Right forelimb (tissue), 1 donor: ENCODE measurements at places on chromosomes 12 and 14.
A peak's percentile ranks its signal among the peaks of the same experiment; 100 is the strongest.

DNA sequence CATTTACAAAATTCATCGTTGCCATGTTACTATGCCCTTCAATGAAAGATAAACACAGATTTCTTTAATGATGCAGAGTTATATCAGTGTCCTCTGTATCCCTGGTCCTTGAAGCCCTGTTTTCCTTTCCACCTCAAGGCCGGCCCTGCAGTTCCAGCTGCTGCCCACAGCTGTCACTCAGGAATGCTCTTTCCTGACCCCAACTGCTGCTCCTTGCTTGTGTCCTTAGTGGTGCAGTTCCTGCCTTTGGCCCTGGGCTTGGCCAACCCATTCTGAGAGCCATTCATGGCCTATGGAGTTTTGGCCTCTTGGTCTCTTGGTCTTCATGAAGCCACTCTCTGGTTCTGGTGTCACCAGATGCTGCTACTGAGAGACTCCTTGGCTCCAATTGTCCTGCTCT is 93.1 kb downstream of the GAS2L3 start:
- no peak for DNase-seq

- no peak for DNase-seq
Measured at GRCh38 chr12:12091977-12092663, 21.4 kb downstream of the BCL2L14 start.

DNA sequence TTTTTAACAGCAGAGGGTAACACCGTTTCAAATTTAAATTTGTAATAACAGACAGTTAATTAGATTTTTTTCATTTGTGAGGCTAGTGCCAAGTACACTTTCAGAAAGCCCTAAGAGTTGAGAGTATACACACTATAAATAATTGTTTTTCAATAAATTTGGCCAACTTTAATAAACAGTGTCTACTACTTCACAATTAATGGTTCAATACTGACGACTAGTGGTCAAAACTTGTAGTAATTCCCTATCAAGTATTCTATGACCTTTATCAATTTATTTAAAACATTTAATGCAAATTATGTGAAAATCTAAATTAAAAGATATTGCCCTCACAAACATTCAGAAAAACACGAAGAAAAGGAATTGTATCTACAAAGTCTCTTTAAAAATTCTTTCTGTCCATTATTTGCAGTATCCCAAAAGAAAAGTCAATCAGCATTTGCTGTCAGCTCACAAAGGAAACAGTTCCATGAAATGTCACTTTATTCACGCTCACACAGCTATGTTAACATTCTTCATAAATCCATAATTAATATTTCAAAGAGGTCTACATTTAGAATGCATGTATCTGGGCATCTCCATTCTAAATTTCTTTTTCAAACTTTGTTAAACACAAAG is 91.2 kb downstream of the CEP128 start:
- DNase-seq: no peak

- DNase-seq: no peak
Measured at GRCh38 chr12:31796270-31796951, 67.6 kb upstream of the AMN1 start.

- DNase-seq: no peak
Measured at GRCh38 chr14:105257464-105257863, 9.1 kb downstream of the BTBD6 start.

DNA sequence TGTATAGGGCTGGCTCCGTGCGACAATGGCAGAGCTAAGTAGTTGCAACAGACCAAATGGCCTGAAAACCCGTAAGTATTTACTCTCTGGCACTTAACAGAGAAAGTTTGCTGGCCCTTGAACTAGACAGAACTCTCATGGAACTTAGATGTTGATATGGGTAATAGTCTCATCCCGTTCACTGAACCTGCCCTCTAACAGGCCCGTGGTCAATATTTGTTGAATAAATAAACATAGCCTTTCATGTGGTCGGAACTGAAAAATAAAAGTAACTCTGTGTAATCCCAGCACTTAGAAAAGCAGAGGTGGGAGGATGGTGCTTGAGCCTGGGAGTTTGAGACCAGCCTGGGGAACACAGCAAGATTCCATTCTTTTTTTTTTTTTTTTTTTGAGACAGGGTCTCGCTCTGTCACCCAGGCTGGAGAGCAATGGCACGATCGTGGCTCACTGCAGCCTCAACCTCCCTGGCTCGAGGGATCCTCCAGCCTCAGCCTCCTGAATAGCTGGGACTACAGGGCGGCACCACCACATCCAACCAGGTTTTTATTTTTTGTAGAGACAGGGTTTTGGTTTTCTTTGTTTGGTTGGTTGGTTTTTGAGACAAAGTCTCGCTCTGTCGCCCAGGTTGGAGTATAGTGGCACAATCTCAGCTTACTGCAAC is 29.7 kb downstream of the KDM2B start:
- no peak for DNase-seq

DNA sequence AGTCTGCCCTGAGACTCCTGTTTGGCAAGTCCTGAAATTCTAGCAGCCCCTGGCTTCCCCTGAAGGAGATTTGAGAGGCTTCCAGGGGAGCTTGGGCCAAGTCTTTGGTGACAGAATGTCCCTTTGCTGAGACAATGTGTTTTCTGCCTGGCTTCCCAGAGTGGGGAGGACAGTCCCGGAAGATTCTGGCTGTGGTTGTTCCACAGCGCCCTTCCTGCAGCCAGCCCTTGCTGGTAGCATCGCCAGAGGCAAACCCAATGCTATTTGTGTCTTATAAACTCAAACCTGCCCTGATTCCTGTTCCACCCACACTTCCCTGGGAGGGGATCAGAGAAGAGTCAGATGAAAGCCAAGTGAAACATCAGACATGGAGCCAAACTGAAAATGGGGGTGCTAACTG is 56.4 kb upstream of the OAS1 start:
- no peak for DNase-seq

DNA sequence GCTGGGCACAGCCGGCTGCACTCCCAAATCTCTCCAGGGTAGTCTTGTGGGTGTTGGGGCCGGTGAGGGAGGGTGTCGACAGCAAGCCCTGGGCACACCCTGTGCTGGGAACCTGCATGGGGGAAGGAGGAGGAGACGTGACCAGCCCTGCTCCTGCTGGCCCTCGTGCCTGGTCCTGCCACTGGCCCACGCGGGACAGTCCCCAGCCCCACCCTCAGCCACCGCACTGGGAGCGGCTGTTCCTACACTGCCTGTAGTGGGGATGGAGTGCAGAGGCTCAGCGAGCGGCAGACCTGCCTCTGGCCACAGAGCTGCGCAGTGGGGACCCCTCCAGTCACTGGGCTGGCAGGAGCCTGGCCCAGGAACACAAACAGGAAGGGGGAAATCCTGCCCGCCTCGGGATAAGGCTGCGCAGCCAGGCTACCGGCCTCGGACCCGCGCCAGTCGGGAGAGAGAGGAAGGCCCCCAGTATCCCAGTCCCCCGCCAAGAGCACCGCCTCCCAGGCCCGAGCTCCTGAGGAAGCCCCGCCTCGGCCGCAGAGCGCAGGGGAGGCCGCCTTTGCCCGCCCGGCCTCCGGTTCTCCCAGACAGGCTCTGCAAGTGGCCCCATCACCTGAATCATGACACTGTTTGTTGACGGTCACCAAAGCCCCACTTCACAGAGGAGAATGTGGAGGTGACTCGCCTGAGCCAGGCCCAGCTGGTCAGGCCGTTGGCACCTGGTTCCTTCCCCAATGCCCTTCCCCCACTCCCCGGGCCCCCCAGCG is 10.6 kb downstream of the AHNAK2 start:
- peak; percentile 80 for DNase-seq

DNA sequence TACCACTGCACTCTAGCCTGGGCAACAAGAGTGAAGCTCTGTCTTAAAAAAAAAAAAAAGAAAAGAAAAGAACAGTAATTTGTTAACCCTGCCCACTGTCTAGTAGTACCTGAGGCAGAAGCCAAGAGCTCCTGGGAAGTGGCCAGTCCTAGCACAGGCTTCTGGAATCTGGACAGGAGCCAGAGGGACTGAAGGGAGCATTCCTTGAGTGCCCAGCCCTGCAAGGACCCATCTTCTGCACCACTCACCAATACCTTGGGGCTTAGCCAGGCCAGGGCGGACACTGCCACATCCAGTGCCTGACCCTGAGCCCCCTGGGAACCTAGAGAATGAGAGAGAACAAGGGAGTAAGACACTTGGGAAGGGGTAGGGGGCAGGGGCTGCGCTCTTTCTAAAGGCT is 33.7 kb downstream of the PARP2 start:
- DNase-seq: no peak

DNA sequence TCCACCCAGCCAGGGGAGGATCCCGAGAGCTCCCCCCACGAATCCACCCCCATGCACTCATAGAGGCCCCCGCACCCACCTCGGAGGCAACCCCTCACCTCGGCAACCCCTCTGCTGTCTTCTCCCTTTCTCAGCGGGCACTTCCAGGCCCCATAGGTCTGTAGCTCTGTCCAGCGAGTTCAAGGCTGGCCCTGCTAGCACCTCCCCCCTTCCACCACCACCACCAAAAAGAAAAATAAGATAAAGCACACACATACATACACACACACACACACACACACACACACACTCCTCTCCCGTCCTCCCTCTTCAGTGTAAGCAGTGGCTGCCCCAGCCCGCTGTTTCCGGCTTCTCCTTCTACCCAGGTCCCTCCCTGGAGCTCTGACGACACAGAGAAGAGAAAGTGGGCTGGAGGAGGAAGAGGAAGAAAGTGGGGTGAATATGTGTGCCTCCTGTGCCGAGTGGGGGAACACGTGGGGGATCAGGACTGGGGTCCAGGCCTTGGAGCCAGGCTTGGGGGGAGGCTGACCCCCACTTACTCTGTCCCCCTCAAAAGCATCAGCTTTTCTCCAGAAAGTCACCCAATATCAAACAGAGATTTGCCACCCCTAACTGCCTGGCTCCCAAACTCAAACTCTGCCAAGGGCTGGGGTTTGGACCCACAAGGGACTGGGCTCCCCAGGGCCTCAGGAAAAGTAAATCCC is at the start of gene STAT6:
TSS of gene STAT6 (minus strand) at position 332 of the 704 bp plus-strand sequence. CDS start 3,084 bp downstream, outside the sequence.
- peak; percentile 79 for DNase-seq

- no peak for DNase-seq
Measured at GRCh38 chr12:94109160-94109559, 39.2 kb upstream of the PLXNC1 start.

DNA sequence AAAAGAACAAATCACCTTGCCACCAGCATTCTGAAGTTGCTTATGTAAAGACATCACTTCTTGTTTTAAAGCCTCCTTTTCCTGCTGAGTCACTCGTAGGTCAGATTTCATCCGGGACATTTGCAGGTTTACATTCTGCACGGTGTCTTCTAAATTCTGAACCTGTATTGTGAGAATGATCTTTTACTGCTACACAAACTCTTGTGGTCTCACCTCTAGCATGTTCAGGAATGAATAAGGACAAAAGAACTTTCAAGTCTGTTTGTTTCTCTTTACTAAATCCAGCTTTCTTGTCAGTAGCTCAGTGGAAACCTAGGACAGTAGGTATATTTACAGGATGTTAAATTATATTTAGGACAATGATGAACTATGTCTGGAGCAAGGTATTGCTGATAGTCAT is 73.5 kb upstream of the SAV1 start:
- no peak for DNase-seq

- no peak for DNase-seq
Measured at GRCh38 chr12:53103860-53104305, 597 bp downstream of the SOAT2 start.

GRCh38 chr12:75720812-75721641 is 209.6 kb upstream of the KRR1 start:
- no peak for DNase-seq

- DNase-seq: peak; percentile 43
Measured at GRCh38 chr12:6935371-6936193, 7.8 kb downstream of the ATN1 start.

GRCh38 chr12:103272949-103273348 is 222.8 kb downstream of the C12orf42 start:
- no peak for DNase-seq

DNA sequence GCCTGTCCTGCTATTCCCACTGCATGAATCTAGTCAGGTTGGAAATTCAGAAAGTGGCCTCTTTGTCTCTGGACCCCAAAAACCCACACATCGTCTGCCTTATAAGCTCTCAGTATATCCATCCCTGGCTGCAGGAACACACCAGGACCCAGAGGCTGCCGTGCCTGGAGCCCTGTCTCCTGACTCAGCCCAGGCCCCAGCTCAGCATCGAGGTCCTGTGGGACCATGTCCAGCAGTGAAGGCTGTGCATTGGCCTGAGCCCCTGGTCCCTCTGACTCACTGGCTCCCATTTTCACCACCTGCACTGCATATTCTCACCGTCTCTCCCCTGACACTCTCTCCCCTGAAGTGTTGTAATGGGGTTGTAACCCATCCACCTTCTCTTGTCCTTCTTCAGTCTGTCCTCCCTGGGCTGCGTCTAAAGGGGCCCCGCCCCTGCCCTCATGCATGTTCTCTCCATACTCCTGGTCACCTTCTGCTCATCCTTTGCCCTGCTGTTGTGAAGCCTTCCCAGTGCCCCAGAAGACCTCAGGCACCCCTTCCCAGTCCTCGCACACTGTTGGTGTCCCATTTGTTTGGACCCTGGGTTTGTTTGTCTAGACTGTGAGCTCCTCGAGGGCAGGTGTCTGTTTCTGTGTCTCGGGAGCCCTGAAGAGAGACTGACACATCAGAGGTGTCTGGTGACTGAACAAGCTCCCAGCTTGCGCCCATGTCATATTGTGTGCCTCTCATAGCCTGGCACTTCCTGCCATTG is 43.8 kb downstream of the EVL start:
- peak; percentile 29 for DNase-seq

GRCh38 chr12:121112496-121112895 is 20.2 kb upstream of the P2RX7 start:
- DNase-seq: no peak

- DNase-seq: no peak
Measured at GRCh38 chr12:8493084-8493483, 20.2 kb upstream of the CLEC4D start.

DNA sequence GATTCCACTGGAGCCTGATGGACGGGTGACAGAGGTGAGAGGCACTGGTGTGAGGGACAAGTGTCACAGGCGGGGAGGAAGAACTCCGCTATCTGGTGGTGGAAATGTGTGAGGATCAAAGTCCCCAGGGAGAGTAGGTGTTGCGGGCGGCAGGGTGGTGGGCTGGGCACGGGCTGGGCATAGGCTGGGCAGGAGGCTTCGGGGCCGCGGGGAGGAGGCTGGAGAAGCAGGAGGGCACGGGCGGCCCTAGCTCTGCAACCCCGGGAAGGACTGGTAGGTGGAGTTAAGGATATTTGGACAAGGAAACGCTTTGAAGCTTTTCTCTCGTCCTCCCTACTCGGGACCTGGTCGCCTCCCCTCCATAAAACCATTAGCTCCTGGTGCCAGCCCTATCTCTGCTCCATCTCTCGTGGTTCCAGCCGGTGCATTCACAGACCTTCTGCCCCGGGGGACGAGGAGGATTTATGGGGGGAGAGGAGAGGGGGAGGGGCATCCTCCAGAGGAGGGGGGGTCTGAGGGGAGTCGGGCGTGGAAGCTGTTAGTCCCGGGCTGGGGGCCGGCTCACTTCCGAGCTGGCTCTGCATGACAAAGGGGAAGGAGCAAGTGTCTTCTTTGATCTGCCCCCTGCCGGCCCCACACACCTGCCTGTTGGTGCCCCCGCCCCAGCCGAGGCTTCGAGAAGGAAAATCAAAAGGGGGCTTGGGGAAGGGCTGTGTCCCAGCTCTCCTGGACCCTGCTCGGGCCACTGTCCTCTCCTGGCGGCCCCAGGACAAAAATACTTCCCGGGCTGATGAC is 504 bp downstream of the WNT5B start:
- no peak for DNase-seq

- DNase-seq: no peak
Measured at GRCh38 chr12:65495233-65495632, 216.8 kb downstream of the MSRB3 start.

- no peak for DNase-seq
Measured at GRCh38 chr14:68384881-68385280, 408.0 kb downstream of the ZFP36L1 start.
